Smooth muscle cell of the pulmonary artery (primary cell): ENCODE measurements at places on chromosomes 16 and 17. TPM values are rescaled to one million over a fixed set of nuclear protein-coding genes. Genes with fewer than 3 reads are reported as not detected.

PRR35 gene
- total RNA-seq: not detected in 2 replicates

HOXB3 gene
- total RNA-seq: 8.4 and 11.1 TPM in 2 replicates

GPRC5C gene
- total RNA-seq: 13.8 and 15.0 TPM in 2 replicates

TMEM238L gene
- not detected in 2 replicates for total RNA-seq

MT4 gene
- not detected in 2 replicates for total RNA-seq

MCRIP2 gene
- 11.3 and 19.8 TPM in 2 replicates for total RNA-seq

SHCBP1 gene
- total RNA-seq: 3.8 and 11.5 TPM in 2 replicates

KRTAP1-5 gene
- 0.72 and 1.6 TPM in 2 replicates for total RNA-seq

NEK8 gene
- total RNA-seq: 3.8 and 5.4 TPM in 2 replicates

FAM222B gene
- 7.0 and 10.3 TPM in 2 replicates for total RNA-seq

SDR42E2 gene
- total RNA-seq: not detected in 2 replicates

NUDT7 gene
- total RNA-seq: 3.2 and 3.8 TPM in 2 replicates

KRT28 gene
- not detected in 2 replicates for total RNA-seq

RAPGEFL1 gene
- 1.8 and 3.5 TPM in 2 replicates for total RNA-seq

KRTAP4-5 gene
- not detected in 2 replicates for total RNA-seq

TSNAXIP1 gene
- 0.78 and 1.0 TPM in 2 replicates for total RNA-seq

NLRC3 gene
- under 0.01 and 0.07 TPM in 2 replicates for total RNA-seq

FOXJ1 gene
- not detected in 2 replicates for total RNA-seq

EXOC3L1 gene
- 0.13 TPM in 1 of 2 replicates, not detected in the other for total RNA-seq

UBTF gene
- 37.5 and 41.2 TPM in 2 replicates for total RNA-seq

TRIM37 gene
- 41.4 and 59.8 TPM in 2 replicates for total RNA-seq

TBX6 gene
- 0.13 and 0.20 TPM in 2 replicates for total RNA-seq
